ENCODE measurements at places on chromosomes 2 and 18. TPM values are rescaled to one million over a fixed set of nuclear protein-coding genes. Genes with fewer than 3 reads are reported as not detected.

DNA sequence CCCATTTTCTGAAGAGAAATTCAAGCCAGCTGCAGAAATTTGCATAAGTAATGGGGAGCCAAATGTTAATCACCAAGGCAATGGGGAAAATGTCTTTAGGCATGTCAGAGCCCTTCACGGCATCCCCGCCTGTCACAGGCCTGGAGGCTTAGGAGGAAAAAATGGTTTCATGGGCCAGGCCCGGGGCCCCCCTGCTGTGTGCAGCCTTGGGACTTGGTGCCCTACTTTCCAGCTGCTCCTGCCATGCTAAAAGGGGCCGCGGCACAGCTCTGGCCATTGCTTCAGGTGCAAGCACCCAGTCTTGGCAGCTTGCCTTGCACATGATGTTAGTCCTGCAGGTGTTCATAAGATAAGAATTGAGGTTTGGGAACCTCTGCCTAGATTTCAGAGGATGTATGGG is 1235.7 kb downstream of the DPP10 start:
- DNase-seq = no peak

GRCh38 chr2:196257086-196257485 is 85.7 kb upstream of the STK17B start:
- no peak for DNase-seq

DNA sequence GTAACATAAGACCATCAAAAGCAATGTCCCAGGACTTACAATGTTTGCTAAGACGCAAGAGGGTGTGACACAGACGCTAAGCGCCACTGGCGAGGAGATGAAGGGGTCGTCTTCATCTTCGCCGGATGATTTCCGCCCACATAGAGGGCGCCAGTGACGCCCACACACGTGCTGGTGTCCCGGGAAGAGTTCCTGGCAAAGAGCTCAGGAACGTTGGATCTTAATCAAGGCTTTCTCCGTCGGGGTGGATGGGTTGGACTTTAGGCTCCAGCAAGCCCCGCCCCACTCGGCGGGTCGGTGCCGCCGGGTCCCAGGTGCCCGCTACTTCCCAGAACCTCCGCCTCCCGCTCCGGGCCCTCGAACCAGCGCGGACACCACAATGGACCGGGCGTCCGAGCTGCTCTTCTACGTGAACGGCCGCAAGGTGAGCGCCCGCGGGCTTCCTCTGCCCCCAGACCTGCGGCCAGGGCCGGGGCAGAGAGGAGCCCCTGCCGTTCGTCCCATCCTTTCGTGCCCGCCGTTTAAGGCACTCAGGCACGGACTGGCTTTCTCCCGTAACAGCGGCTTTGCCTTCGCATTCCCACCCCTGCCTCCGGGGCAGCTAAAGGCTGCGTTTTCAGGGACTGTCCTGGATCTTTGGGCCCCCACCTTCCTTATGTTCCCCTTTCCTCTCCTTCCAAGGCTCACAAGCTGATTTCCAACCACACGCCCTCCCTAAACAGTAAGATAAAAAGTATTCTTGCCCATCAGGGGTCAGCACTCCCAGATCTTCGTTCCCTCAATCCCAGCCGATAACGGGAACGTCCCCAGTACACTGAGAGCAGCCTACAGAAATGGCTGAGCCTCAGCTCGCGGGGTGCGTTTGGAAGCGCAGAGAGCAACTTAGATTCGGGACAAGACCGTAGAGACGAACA is at the start of gene AOX1:
Gene AOX1 (plus strand): TSS at position 285 of the 914 bp plus-strand sequence. CDS start 95 bp downstream, at position 380.
- DNase-seq = peak; percentile 83

DNA sequence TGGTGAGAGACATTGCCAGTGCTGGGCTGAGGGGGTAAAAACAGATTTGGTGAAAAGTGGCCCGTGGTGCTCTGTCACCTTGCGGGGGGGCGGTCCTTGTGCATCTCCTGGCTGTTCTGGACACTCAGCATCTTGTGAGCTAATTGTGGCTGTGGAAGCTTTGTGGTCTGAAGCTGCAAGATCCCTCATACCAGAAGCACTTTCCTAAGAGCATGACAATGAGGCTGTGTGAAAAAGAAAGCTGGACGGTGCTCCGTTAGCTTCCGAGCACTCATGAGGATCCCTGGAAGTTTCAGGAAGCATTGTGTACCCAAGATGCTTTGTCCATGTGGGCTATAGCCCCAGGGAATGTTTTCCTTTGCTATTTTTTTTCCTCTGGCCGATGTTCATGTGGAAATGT is 74.5 kb downstream of the CABLES1 start:
- DNase-seq = no peak

DNA sequence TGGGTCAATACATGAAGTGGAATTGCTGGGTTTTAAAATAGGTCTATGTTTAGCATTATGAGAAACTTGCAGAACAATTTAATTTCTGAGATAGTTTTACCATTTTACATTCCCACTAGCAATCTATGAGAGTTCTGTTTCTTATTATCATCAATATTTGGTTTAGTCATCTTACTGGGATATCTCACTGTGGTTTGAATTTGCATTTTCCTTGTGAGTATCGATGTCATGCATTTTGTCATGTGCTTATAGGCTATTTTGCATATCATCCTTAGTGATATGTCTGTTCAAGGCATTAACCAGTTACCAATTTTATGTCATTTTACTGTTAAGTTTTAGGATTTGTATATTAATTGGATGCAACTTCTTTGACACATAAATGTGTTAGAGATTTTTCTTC is 204.4 kb downstream of the MCFD2 start:
- DNase-seq = no peak

DNA sequence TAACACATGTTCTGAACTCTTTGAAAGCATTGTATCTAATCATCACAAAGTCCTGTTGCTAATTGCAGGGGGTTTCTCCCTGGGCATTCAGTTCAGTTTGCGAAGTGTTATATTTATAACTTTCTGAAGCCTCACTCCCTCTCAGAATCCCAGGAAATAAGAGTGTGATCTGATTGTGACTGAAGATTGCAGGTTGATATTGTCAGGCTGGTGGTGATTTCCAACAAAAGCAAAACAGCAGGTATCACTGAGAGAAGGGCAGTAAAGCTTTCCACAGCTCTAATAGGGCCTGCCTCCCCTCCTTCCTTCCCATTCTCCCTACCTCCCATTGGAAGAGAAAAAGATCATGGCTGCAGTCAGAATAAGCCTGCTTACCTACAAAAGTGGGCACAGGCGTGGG is 466.7 kb upstream of the FSHR start:
- DNase-seq = no peak

DNA sequence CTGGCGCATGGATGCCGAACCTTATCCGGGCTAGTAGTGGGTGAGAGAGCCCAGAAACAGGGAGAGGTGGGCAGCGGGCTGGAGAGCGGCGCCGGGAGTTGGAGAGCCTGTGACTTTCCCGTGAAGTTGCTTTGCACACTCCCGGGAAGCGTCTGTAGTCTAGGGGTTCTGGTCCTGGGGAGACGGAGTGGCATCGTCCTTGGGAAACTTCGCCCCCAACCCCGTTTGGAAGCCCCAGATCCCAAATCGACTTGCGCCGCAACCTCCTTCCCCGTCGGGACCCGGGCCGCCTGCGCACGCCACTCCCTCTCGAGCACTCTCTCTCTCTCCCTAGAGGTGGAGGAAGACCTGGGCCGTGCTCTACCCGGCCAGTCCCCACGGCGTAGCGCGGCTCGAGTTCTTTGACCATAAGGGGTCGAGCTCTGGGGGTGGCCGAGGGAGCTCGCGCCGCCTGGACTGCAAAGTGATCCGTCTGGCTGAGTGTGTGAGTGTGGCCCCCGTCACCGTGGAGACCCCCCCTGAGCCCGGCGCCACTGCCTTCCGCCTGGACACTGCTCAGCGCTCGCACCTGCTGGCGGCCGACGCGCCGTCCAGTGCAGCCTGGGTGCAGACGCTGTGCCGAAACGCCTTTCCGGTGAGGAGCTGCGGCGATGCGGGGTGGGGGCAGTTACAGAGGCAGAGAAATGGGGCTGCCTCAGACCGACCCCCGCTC is 456 bp downstream of the DOK1 start:
- DNase-seq = peak; percentile 73

DNA sequence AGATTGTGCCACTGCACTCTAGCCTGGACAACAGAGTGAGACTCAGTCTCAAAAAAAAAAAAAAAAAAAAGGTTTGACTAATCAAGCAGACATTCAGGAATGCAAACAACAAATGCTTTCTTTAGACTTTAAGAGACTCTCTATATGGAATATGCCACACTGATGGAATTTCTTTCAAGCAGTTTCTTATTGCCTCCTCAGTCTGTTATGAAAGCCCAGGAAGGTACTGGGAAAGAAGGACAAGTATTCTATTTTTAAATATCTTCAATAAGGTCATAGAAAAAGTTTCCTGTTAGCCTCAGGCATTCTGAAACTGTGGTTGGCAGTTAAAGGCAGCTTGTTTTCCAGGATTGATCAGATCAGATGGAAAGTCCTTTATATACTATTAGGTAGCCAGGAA is 241.6 kb downstream of the PIK3C3 start:
- no peak for DNase-seq

- DNase-seq = no peak
Measured at GRCh38 chr2:8624855-8625398, 56.9 kb upstream of the ID2 start.

Gene OST4
- total RNA-seq = 393 TPM

Gene HOXD13
- total RNA-seq = not detected

Gene MPP4
- not detected for total RNA-seq
